ENCODE measurements at places on chromosomes 4 and X.

DNA sequence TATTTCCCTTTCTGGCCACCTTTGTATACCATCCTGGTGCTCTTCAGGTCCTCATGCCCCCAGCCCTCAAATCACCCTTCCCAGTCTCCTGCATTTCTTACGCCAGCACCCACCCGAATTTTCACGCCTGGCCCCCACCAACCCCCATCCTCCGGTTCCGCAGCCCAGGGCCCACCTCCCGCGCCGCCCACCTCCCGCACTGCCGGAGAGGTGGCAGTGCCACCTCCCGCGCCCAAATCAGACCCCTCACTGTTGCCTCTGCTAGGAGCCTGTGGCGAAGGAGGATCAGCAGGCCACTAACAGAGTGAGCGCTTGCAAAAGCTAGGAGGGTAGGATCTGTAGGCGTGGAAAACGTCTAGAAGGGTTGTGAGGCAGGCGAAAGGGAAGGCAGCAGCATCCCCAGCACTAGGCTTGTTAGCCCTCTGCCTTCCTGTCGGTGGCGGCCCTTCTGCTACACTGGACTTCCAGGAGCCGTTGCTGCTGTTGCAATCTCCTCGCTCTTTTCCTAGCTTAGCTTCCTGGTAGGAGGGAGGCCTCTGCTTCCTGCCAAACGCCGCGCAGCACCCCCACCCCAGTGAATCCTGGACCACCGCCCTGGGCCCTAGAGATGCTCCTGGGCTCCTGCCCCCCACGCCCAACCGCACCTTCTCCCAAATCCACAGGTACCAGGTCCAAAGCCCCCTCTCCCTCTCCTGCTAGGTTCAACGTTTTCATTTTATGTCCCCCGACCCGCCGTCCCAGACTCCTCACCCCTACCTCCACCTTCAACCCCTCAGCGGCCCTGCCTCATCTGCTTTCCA lies 51.0 kb downstream of the SPIN2B start:
- no peak for DNase-seq

- DNase-seq: no peak
Observed at GRCh38 chr4:79551555-79551954, 143.5 kb upstream of the GK2 start.

- DNase-seq: no peak
Observed at GRCh38 chr4:80897537-80898303, 132.8 kb upstream of the BMP3 start.

GRCh38 chrX:34659575-34659974 lies 2.5 kb upstream of the TMEM47 start:
- no peak for DNase-seq

DNA sequence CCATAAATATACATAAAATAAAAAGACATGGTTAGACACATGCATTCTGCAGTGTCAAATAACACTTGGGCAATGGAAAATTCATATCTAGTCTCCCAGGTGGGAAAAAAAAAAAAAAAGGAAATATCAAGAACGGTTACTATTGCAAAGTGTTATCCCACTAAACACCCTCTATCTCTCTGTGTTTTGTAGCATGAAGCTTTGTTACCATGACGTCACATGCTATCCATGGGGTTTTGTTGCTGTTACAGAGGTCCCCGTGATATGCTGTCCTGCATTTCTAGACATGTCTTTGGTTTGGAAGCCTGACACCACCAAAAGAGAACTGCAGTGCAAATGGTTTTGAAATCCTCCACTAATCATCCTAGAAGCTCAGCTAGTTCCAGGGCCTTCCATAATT lies 50.7 kb upstream of the TLR3 start:
- DNase-seq: no peak

DNA sequence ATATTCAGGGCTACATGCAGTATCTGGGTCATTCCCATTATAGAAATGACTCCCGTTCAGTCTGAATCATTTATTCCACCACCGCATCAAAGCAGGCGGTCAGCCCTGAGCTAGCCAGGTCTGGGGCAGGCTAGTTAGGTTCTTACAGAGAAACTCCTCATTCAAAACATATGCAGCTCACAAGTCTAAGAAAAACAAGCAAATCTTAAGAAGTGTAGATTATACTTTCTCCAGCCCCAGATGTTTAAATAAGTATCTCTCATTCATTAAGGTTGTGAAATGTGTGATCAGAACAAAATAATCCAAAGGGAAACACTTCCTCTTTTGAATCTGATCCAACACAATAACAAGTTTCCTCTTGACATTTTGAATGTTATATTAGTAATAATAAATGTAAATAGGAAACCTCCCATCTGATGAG lies 441.9 kb downstream of the INPP4B start:
- no peak for DNase-seq

GRCh38 chr4:54662901-54663585 lies 5.3 kb downstream of the KIT start:
- no peak for DNase-seq

DNA sequence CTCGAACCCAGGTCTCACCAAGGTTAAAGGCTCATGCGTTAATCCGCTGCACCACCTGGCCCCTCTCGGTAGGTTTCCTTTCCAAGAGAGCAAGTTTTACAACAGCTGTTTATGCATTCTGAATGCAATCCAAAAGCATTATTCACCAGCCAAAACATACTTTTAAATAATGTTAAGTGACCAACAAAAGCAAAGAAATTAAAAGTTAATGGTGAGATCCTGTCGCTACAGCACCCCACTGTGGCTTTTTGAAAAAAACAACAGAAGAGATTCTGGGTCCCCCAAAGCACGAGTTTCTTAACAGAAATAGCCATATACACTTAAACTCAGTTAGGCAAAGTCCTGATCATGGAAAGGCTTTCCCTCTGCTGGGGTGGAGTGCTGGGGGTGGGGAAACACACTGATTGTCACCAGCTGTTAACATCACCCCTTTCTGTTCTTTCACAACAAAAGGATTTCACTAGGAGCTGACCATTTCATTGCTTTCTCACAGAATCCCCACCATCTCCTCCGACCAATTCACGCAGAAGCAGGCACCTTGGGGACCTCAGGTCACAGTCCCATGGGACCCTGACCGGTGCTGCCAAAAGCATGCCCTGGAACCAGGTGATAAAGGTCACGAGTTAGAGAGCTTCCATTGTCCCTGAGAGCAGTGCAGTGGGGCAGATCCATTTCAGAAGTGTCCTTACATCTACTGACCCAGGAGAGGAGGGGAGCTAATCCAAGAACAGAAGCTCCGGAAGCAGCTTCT lies 51.2 kb downstream of the ZNF827 start:
- no peak for DNase-seq

GRCh38 chr4:26413582-26413981 lies 76.7 kb downstream of the CCKAR start:
- no peak for DNase-seq

- DNase-seq: no peak
Observed at GRCh38 chr4:142336251-142336934, 509.7 kb downstream of the INPP4B start.

GRCh38 chrX:85111347-85111746 lies 107.7 kb downstream of the APOOL start:
- no peak for DNase-seq

GRCh38 chr4:126954537-126955291 lies 678.0 kb upstream of the INTU start:
- DNase-seq: no peak

All from breast epithelium (tissue), 4 donors.